Adipocyte (in vitro differentiated cells): ENCODE measurements at places on chromosomes 1 and 21.
A peak's percentile ranks its signal among the peaks of the same experiment; 100 is the strongest.

GRCh38 chr21:21213297-21213696 lies 215.1 kb downstream of the NCAM2 start:
- DNase-seq: peak; percentile 37

GRCh38 chr1:235239851-235240250 lies 78.8 kb upstream of the RBM34 start:
- peak; percentile 48 for DNase-seq

DNA sequence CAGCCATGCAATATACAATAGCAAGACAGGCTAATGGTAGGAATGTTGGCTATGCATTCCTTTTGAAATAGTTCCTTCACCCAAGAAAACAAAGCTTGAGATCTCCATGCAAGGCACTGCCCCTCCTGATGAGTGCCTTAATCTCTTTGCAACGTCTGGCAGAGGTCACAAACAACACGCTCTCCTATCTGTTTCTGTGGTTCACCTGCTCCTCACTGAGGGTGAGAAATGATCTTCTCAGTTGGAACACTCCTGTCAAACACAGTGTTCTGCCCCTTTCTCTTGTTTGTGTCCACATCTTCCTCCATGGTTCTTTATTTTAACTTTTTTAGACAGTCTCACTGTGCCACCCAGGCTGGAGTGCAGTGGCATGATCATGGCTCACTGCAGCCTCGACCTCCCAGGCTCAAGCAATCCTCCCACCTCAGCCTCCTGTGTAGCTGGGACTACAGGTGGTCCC lies 21.2 kb upstream of the XPR1 start:
- DNase-seq: peak; percentile 16

- no peak for DNase-seq
These were observed 11.7 kb downstream of the SEMA4A start for GRCh38 chr1:156165083-156165482.

GRCh38 chr1:99975529-99975928 lies 5.7 kb downstream of the SLC35A3 start:
- DNase-seq: no peak

DNA sequence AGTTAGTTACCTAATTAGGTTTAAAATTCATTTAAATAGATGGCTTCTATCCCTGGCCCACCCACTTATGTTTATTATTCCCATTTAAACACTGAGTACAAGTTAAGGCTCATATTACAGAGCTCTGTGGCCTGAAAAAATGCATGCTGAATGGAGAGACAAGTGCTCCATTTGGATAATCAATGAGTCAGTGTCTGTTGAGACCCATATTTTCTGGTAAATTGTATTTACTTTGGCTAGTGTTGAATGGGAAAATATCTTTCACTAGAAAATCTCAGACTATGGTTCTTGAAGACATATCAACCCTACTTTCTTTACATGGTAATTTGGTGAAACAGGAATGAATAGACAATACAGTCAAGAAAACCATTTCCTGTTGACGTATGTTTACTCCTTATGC lies 356.0 kb downstream of the S1PR1 start:
- DNase-seq: no peak

- no peak for DNase-seq
These were observed 52.2 kb upstream of the PRDX6 start for GRCh38 chr1:173424782-173425407.

DNA sequence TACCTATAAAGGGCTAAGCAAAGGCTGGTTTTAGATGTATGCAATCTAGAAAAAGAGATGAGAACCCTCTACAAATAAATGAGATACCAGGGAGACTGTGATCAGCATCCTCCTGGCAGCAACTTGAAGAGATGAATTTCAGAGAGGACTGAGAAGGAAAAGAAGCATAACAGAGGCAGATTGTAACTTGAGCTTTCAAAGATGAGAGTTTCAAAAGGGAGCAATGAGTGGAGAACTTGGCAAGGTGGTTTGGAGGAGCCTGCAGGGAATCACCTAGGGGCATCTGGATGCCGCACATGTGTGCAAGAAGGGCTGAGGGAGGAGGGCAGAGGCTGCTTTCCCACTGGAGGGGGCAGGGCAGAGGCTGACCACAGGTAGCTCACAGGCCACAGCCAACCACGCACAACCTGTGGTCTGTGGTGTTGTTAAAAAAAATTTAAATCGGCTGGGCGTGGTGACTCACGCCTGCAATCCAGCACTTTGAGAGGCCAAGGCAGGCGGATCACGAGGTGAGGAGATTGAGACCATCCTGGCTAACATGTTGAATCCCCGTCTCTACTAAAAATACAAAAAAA lies 50.2 kb downstream of the PCNX2 start:
- DNase-seq: no peak

DNA sequence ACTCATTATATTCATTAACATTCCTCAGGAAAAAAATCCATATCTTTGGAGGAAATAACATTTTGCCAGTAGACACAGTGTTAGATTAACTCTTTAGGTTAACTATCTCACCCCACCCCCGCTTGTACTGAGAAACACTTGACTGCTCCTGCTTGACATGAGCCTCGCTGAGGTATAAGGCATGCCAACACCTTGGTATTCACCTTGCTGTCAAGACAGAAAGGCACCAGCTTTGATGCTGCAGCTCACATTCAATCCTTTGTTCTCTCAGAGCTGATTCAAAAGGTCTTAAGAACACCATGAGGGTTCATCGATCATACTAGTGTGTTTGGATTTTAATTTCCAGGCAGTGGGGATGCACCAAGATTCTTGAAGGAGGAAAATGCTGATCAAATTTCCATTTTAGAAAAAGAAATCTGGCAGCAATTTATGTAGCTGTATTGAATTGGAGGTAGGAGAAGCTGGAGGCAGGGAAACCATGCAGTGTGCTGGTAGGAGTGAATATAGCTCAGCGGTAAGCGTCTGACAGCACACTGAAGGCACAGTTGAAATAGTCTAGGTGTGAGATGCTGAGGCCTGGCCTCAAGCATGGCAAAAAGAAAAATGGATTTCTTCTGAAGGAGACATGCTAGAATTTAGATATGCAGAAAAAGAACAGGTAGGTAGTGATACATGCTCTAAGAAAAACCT lies 108.0 kb upstream of the ST6GALNAC5 start:
- DNase-seq: no peak

GRCh38 chr1:115702959-115703358 lies 61.2 kb downstream of the VANGL1 start:
- DNase-seq: no peak

DNA sequence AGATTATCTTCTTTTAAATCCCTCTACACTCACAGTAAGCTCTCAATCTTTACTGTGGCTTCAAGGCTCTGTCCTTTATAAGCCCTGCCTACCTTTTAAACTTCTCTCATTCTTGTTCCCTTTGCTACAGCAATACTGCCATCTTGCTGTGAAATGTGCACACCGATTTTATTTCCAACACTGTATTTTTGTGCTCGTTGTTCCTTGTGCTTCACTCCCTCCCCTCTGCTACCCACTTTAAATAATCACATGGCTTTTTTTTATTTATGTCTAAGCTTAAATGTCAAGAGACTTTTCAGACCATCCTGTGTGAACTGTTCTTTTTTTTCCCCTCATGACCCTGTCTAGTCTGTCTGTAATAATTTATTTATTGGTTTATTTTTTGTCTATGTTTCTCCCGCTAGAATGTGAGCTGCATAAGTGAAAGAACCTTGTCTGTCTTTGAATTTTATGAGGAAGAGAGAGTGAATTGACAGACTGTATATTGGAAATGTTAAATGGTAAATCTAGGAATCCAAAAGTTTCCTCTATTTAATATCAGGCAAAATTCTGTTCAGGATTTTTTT lies 45.7 kb downstream of the ABCD3 start:
- DNase-seq: peak; percentile 76

- no peak for DNase-seq
These were observed 57.5 kb downstream of the KIAA0319L start for GRCh38 chr1:35499652-35500176.

DNA sequence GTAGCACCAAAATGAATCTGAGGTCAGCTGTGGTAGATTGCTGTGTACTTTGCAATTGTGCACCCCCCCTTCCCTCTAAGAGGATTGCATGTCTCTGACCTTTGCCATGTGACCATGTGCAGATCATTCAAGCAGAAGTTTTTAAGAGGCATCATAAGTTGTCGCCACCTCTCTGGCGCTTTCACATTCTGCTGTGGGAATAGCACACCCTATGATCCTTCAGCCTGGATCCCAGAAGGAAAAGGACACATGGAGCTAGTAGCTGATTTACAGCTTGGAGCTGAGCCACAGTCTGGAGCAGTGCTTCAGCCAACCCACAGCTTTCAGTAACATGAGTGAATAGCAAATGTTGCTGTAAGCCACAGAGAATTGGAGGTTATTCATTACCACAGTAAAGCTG lies 158.5 kb downstream of the TSEN15 start:
- no peak for DNase-seq

- DNase-seq: peak; percentile 80
These were observed 63.7 kb downstream of the WLS start for GRCh38 chr1:68168545-68169171.

DNA sequence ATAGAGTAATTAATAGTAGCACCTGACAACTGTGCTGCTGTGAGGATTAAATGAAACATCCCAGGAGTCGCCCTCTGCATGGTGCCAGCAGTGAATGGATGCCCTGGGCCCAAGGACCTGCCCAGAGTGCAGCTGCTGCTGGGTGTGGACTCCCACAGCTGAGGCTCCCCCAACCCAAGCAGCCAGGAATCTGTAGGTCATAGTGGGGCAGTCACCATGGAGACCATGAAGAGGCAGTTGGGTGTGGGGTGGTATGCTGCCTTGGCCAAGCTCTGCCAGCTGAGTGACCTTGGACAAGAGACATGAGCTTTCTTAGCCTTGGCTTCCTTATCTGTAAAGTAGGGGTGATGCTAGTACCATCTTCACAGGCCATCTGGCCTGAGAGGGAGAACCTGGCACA lies 9.4 kb downstream of the OLIG2 start:
- no peak for DNase-seq

DNA sequence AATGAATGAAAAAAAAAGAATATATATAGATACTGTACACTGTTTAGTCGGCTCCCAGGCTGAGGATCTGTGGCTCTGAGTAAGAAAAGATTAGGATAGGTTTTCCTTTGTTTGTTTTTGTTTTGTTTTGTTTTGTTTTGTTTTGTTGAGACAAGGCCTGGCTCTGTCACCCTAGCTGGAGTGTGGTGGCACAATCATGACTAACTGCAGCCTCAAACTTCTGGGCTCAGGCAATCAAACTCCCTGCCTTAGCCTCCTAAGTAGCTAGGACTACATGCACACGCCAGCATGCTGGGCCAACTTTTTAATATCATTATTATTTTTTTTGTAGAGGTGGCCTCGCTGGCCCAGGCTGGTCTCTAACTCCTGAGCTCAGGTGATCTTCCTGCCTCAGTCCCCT lies 87.9 kb upstream of the PTBP2 start:
- no peak for DNase-seq

DNA sequence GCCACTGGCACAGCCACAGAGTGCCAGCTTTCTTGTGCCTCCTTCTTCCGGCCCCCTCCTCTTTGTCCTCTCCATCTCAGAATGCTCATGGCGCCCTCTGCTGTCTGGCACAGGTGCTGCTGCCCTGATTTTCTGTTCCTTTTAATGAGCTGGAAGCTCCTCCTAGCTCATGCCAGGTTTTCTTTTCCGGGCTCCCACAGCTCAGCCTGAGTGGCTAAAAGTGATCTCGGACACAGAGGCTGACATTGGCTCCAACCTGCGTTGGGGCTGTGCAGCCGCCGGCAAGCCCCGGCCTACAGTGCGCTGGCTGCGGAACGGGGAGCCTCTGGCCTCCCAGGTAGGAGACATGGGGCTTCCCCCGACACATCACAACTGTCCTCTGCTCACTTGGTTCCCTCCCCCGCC lies 18.7 kb downstream of the CNTN2 start:
- peak; percentile 85 for DNase-seq

- peak; percentile 81 for DNase-seq
These were observed 216.0 kb downstream of the DYRK1A start for GRCh38 chr21:37582590-37582989.

DNA sequence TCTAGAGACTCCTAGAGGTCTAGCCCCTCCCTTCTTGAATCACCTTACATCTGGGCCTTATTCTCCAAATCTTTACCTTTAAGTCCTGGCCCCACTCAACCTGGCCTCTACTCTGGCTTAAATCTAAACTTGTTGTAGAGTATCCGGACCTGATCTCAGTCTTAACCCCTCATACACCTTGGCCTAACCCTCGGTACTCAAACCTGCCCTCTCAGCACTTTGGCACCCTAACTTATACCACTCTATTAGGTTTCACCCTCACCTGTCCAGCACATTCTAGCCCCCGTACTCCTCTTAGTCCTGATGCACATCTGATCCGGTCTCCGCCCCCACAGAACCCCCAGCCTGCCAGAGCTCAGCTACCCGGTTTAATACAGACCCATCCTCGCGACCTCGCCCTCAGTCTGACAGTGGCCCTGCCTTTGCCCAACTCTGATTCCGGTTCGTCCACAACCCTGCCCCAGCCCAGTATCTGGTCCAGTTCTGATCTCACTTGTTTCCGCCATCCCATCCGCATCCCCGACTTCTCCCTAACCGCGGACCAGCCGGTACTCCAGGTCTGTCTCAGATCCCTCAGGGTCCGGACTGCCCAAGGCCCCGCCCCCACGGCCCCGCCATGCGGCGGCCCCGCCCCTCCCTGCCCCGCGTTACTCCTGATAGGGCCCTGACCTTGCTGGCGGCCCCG lies 1.5 kb downstream of the TRIM62 start:
- peak; percentile 95 for DNase-seq

- DNase-seq: no peak
These were observed 41.4 kb upstream of the SELENON start for GRCh38 chr1:25758466-25759070.

DNA sequence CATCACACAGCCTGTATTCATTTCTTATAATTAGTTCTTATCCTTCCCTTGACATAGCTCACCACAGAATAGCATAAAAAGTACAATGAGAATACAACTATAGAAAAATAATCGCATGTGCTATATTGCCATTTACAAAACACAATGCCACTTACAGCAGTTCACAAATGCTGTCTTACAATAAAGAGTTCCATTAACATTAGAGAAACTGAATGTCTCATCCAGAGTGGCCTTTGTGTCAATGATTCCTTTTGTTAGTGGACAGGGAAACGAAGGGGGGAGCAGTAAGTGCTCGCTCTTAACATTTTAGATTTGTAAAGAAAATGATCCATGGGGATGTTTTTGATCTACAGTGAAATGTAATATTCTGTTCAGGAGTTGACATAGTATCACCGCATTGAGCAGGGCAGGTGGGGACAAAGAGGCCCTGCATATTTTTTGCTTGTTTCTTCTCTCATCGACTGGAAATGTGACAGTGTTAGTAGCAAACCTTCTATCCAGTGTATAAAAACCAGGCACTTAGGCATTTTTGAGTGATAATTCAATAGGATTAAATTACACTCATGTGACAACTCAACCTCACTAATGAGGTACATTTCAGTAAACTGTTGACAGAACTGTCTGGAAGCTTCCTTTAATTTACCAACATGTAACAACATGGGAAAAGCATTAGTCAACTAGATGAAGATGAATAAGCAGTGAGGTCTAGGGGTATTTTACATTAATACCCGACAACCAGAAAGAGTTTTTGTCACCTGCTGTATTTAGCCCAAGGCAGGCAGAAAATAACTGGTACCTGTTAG lies 35.6 kb upstream of the RRP15 start:
- no peak for DNase-seq
